Activated CD4-positive, CD25-positive, alpha-beta regulatory T cell treated with anti-CD3 and anti-CD28 coated beads, Interleukin-2, amount 50 U/mL, for 16 hours (primary cell): ENCODE measurements at places on chromosomes 5 and 9.

GRCh38 chr5:124034963-124035362 is 523.0 kb downstream of the CSNK1G3 start:
- DNase-seq, result no peak

DNA sequence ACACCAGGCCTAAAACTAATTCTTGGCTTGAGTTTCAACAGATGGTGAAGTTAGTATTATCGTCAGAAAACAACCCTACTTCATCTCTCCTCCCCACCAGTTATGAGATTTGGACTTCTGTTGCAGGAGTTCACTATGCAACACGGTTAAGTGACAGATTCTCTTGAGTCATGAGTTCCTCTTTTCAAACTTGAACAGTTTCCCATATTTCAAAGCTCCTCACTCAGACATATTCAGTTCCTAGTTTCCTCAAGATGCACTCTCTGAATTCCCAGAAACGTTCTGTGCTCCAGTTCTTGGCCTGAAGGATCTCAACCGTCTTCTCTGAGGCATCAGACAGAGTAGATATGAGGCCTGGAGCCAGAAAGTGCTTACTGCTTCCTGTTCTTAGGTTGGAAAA is 7.3 kb upstream of the PTGER4 start:
- no peak for DNase-seq

- no peak for DNase-seq
These were observed 117.8 kb upstream of the PTCH1 start for GRCh38 chr9:95634536-95634935.

DNA sequence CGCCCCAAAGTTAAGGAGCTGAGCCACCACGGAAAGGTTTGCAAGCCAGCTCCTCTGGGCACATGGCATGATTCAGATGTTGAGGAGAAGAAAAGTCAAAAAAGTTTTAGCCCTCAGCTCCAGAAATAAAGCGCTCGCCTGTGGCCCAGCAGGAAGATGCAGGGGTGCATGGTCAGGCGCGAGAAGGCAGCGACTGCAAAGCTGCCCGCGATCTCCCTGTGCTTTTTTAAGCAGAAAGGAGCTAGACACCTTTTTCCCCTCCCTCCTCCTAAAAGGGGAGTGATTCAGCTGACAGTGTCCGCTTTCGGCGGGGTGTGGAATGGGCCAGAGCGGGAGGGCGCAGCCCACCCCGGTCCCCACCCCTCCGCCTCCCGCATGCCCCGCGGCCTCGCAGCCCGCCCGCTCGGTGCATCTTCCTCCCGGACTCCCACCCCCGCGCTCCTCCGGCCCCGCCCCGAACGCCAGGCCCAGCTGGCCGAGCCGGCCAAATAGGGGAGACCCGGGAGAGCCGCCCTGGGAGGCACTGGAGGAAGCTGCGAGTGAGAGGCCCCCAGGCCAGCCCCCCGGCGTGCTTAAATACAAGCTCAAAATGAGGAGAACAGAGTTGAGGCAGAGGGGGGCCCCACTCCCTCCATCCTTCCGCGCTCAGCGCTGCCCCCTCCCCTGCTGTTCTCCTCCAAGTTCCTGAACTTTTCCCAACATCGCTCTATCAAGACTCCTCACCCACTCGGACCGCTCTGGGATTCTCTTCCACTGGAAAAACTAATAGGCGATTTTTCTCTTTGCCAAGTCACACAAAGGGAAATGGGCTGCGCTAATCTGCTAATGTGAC is at the start of gene ADAMTS12:
ADAMTS12 (minus strand) TSS at position 203 of the 832 bp plus-strand sequence; CDS start at position 69, 134 bp downstream.
- no peak for DNase-seq

GRCh38 chr9:95101326-95101725 is 216.2 kb downstream of the FANCC start:
- no peak for DNase-seq

- DNase-seq, result no peak
These were observed 3.7 kb downstream of the DNAJC25 start for GRCh38 chr9:111634860-111635259.

GRCh38 chr5:172133359-172134029 is 54.5 kb downstream of the STK10 start:
- no peak for DNase-seq

- no peak for DNase-seq
These were observed 234.1 kb downstream of the FBXL7 start for GRCh38 chr5:15734058-15734457.
